ENCODE measurements at places on chromosomes 6 and 20.

DNA sequence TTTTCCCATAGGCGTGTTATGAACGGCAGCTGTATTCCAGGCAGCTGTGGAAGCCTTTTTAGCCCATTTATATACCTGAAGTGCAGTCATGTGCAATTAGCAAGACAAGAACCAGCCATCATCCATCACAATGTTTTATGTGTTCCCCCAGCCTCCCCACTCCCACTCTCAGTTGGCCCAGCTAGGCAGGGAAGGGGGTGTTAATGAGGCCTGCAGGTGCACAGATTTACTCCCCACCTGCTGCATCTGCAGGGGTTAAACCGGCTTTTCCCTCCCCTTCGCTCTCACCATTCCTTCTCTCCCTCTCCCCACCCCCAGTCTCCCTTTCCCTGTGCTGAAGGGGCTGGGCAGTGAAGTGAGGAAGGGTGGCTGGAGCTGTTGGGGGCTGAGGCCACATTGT, 149.8 kb upstream of the AKAP12 start:
- DNase-seq: no peak

DNA sequence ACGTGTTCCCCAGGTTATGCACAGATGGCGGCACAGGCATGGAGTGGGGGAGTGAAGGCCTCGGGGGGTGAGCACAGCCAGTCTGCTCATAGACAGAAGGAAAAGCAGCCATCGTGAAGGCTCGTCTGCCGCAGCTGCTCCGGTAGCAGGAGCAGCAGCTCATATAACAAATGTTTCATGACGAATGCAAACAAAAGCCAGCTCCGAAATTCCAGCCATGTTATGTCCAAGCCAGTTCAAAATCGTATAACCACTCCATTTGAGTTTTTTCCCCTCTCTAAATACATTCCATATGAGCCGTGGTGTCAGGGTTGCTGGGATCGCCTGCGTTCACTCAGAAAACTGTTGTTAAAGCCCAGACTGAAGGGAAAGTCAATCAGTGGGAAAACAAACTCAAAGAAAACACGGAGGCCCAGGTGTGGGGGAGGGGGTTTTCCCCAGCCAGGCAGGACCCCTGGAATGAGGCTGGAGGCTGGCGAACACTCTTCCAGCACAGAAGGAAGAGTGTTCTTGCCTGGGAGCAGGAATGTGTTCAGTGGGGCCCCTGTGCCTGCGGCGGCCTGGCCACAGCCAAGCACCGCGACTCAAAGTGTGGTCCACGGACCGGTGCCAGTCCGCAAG, 280.4 kb upstream of the TAB2 start:
- no peak for DNase-seq

GRCh38 chr6:13163161-13163944, 165.0 kb downstream of the TBC1D7 start:
- DNase-seq: no peak

DNA sequence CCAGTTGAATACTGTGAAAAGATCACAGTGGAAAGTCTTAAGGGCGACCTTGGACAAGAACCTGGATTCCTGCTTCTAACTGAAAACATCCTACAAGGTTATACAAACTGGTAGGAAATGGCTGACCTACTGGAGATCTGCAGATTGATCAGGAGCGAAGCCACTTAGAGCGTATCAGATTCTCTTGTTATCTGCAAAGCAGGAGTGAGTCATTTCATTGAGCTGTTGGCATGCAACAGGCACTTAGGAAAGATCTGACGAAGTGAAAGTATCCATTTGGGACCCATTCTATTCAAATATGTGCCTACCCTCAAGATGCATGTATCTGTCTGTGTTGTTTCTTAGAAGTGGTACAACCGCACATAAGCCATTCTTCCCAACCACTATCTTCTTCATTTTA, 131.2 kb upstream of the RIN2 start:
- DNase-seq: no peak

GRCh38 chr6:37485291-37485702, 14.4 kb downstream of the CCDC167 start:
- no peak for DNase-seq

Measured in NCI-H460 (cell line).